ENCODE measurements at places on chromosomes 2 and 18.

DNA sequence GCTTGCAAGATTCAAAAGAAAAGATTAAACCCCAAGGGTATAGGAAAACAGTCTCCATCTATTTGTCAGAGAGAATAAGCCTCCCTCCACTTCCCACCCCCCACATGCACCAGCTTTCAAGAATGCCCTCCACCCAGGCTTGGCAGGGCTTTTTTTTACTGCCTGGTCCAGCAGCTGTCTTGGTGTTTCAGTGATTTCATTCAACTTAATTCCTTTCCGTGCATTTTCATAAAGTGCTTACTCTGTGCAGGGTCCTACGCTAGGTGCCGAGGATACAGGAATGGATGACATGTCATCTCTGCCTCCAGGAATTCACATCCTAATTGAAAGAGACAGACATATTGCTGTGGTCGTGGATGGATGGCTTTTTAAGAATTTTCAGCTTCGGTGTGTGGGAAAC is 117.9 kb downstream of the LRATD1 start:
- no peak for DNase-seq

GRCh38 chr2:218260742-218261422 is at the start of gene GPBAR1:
GPBAR1 (plus strand) TSS chr2:218261015; CDS start chr2:218262725, 1,710 bp downstream.
- no peak for DNase-seq

DNA sequence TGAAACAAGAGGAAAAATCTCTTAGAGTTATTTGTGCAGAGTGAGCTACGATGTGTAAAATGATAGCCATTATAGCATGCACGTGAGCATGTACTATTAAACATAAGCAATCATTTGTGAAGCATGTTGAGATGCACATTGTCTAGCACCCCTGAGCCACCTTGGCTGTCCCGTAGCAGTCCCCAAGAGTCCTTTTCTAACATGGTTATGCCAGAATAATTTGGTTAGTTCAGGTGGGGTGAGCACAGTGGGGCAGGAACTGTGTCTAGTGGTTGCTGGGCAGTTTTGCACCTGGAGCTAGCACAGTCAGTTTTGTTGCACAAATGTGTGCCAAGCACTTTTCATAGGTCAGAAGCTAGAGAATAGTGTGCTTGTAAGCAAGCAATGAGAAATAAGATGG is 809.8 kb downstream of the RNF144A start:
- DNase-seq, result no peak

DNA sequence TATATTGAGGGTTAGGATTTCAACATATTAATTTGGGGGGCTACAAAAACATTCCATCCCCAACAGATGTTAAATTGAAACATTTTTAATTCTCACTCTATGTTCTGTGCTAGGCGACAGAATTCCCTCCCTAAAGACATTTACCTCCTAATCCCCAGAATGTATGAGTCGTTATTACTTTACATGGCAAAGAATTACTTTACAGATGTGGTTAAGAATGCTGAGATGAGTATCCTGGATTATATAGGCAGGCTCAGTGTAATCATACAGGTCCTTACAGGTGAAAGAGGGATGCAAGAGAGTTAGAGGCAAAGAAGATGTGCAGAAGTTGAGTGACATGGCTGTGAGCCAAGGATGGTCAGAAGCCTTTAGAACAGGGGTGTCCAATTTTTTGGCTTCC is 974.1 kb upstream of the ACVR2A start:
- no peak for DNase-seq

DNA sequence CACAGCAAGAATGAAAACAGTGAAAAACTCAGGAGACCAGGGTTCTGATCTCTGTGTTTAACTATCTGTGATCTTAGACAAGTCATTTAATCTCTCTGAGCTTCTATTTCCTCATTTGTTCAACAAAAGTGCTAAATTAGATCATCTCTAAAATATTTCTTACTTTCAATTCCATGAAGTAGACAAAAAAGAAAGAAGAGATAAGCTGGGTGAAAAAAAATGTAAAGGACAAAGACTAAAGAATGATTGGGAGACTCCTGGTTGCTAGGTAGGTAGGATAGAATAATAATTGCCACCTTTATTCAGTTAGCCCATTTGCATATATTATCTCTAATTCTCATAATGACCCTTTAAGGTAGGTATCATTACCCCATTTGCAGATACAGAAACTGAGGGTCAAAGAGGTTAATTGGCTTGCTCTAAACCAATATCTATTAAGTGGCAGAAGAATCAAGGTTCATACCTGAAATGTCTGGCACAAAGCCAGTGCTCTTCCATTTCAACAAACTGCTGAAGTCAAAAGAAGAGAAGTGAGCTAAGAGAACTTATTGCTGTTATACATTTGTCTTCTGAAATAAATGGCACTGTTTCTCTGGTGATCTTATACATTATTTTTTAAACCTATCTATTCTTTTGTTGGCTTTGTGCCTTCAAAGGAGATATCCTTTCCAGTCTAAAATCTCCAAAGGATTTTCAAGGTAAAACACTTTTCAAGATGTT is 141.7 kb downstream of the OTX1 start:
- no peak for DNase-seq

DNA sequence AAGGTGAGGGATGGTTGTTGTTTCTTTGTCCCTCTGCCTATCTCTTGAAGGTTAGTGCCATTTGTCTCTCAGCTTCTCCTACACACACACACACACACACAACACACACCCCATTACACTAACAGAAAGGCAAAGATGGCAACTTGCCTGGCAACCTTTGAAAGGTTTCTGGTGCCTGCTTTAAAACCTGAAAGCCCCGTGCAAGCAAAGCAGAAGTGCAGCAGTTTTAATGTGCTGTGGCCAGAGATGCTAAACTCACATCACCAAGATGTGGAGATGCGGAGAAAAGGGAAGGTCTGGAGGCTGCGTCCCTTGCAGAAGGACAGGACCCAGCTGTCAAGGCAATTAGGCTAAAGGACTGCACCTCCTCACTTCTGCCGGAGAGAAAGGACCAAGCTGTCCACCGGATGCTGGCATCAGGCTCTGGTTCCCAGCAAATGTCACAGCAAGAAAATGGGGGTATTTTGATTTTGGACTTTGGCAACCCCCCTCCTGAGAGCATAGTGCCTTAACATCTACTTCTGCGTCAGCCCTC is 196.4 kb downstream of the ARL4C start:
- no peak for DNase-seq

DNA sequence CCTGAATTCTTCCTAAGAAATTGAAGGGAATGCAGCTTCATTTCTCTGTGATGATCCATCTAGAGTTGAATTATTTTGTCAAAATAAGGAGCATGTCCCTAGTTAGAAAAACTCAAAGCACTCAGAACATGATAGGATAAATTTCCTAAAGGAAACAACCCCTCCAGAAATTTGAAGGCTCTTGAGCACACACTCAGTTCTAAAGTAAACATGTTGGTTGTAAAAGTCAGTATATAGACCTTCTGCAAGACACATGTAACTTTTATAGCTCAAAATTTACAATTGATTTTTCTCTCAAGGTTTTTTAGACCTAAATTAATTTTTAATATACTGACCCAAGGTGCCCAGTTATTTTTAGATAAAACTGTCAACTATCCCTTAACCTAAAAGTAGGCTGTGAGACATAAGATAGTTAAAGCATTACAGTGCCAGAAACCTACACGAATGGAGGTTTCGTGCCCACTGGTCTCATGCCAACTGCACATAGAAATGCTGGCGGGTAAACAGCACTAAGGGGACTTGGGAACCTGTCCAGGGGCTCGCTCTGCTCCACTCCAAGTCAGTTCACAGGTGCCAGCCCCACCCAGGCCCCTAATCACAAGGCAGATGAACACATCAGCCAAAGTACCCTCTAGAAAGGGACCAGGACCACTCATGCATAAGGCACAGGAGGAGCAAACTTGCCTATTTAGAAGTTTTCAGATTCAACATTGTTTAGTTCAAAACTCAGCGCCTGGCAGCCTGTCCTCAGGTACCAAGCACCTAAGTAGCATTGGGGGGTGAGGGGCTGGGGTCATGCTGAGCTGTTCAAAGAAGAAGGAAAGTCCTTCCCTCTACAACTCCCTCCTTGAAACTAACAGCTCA is 106.5 kb downstream of the SMC6 start:
- DNase-seq, result no peak

DNA sequence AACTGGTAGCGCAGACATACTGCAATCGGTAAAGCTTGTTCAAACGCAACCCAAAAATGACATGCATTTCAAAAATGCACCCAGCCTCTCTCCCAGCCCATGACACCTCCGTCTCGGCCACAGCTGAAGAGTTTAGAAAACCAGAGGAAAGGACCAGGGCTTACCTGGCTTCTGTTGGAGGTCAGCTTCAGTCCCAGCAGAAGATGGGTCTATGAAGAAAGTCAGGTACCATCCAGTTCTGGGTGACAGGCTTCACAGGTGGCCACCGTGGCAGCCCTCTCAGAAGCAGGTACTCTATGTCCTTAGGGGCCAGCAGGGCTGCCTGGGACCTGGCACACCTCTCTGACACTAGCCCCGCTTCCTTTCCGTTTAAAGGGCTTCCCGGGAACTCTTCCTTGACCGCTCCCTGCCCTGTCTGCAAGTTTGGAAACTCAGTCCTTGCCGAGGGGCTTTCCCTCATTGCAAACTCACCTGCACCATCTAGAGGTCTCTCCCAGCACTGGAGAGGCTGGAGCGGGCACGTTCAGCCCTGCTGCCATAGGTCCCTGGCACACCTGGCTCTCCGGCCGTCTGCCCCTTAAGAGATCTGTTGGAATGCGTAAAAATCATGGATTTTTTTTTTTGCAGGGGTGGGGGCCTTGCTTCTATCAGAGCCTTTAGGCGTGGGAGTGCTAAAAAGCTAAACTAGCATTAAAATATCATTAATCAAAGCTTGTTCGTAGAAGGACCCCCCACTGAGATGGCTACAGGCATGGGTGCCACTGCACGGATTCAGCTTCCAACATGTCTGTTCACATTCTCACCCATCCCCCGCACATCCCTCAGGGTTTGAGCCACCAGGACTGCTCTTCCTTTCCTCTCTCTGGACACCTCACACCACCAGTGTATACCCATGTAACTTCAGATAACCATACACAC is at the start of gene EDAR:
EDAR (minus strand) TSS at position 425 of the 918 bp plus-strand sequence. CDS start 58,206 bp downstream, outside the sequence.
- no peak for DNase-seq

DNA sequence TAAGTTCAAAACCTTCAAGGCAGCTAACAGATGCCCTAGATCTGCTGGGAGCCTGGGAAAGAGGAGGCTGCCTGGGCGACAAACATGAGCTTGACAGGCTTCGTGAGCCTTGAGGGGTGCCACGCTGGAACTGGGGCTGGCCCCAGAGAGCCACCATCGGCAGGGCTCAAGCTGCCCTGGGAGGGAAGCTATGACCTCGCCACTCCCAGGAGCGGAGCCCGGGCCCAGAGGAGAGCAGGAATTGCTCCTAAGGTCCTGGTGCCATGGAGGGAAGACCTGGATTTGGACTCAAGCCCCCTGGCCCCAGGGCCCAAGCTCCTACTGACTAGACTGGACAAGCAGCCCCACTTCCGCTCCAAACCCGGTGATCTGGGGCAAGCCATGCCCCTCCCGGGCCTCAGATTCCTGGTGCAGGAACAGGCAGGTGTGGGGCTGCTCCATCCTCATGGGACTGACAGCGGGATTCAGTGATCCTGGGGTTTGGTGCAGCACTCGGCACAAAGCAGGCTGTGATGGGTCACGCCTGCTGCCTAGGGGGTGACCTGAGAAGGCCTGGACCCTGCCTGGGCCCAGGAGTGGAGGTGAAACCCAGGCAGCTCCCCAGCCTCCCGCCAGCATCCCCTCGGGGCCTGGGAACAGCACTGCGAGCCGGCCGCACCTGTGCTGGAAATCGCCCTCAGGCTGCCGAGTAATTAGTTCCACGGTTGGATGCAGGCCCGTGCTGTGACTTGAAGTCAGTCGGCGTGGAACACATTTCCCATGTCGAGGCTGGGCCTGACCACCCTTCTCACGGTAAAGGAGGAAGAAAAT is 246.9 kb downstream of the NDUFA10 start:
- no peak for DNase-seq

- DNase-seq, result no peak
Measured at GRCh38 chr18:56945171-56946083, 201.5 kb upstream of the BOD1L2 start.

DNA sequence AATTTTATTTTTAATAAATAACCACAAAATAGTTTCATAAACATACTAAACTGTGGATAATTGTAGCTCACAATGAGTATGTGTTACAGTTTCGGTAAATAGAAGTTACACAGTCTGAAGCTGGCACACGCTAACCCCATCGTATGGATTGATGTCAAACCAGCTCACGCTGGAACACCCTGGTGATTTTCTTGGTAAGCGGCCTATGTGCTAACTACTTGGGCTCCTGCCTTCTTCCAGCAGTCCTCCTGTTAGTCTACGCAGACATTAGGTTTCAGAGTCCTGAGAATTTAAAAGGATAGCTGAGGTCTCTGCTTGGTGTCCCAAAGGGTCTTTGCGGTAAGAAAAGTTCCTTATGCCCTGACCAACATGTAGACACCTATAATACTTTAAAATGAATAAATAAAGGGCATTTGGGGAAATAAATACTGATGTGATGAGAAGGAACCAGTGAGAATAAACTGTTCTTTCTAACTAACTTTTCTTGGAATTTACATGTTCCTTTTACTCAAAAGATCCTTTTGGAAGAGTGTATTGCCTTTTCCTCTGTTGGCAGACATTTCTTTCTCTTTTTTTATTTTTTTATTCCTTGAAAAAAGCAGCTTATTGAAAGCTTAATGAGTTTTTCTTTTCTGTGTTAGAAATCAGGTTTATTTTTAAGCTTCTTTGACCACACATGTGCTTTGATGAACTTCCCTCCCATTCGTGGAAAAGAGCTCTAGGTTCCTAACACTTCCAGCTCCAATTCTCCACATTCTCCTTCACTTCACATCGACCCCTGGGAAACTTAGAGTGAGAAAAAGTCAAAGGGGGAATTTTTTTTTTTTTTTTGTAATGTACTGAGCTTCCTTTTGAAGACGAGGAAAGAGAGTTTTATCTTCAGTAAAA is 322.2 kb downstream of the IRS1 start:
- DNase-seq, result no peak

- no peak for DNase-seq
Measured at GRCh38 chr18:27719680-27720079, 457.2 kb downstream of the CDH2 start.

DNA sequence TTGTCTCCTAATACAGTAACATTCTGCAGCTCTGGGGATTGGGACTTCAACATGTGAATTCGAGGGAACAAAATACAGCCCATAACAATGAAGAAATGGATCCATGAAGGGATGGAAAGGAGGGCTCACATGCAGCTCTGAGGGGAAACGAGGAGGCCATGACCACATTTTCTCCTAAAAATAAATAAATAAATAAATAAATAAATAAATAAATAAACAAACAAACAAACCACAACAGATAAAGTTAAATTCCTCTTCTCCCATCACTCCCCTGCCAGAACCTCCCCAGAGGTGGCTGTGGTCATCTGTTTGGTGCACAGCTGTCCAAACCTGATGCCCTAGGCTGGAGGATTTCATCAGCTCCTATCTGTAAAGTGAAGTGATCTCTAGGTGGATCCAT is 42.7 kb downstream of the MAL start:
- no peak for DNase-seq

GRCh38 chr2:201500534-201500933 is 49.0 kb downstream of the STRADB start:
- no peak for DNase-seq

DNA sequence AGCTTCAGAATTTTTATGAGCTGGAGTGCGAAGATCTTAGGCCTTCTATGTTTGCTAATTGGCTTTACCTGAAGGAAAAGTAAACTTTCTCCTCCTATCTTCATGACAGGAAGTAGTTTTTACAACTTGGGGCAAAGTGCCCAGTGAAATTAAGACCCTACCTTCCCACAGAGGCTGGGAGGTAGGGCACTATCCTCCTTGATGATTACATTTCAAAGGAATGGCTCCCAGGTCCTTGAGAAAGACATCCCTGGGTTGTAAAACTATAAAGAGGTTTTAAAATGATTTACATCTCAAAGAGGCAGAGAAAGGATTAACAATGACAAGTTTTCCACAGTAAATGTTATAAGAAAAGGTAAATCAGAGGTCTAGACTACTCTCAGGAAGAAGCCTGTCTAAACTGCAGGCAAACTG is 155.8 kb downstream of the CDH7 start:
- DNase-seq, result no peak
